IMR-90 (cell line): ENCODE measurements at places on chromosomes 12 and 14. TPM values are rescaled to one million over a fixed set of nuclear protein-coding genes. Genes with fewer than 3 reads are reported as not detected.

GRCh38 chr14:105416671-105417070 lies 3.0 kb upstream of the MTA1 start:
- no peak for DNase-seq

Gene PEBP1
- total RNA-seq: 129 and 137 TPM in 2 replicates

DNA sequence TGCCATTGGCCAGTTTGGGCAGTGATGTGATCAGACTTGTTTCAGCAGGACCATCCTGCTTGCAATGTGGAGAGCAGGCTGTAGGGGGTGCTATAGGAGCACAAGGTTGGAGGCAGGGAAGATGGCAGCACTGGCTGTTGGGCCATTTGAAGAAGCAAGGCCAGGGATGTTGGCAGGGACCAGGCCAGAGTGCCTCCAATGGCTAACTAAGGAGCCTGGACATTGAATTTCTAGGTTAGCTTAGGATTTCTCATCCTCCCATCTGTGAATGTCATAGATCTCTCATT lies 23.5 kb downstream of the FGF23 start:
- peak; percentile 8 for DNase-seq

Gene CNTN1
- total RNA-seq: 0.18 and 0.28 TPM in 2 replicates

DNA sequence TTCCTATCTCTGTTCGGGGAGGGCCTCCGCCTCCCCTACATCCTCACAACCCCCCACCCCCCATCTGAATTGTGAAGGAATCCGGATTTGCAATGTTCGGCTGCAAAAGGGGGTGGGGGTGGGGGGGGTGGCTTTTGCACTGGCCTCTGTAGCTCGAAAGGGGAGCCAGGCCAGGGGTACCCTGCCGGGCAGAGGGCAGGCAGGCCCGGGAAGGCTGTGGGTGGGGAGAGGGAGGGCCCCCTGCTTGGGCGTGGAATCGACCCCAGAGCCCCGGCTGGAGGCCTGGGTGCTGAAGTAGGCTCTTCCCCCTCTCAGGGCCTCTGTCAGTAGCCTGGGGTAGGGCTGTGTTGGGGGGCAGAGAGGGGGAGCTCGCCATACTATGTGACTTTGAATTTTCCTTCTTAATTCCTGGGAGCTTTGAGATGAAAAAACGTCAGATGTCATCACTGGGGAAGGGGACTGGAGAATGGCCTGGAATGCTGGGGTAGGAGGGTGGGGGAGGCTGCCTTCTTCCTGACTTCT lies 1.1 kb downstream of the LRP1 start:
- DNase-seq: no peak

Gene WNT5B
- 96.1 and 102 TPM in 2 replicates for total RNA-seq

DNA sequence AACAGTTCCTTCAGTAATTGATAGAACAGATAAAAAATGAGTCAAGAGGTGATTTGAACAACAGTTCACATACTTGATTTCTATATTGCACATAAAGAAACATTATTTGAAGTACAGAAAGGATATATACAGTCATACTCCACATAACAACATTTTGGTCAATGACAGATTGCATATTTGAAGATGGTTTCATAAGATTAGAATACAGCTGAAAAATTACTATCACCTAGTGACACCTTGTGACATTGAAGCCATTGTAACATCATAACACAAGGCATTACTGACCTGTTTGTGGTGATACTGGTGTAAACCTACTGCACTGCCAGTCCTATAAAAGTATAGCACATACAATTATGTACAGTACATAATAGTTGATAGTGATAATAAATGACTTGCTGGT lies 43.1 kb upstream of the ABCC9 start:
- DNase-seq: no peak

GRCh38 chr14:50085570-50086320 lies 30.6 kb downstream of the VCPKMT start:
- DNase-seq: peak; percentile 77

DNA sequence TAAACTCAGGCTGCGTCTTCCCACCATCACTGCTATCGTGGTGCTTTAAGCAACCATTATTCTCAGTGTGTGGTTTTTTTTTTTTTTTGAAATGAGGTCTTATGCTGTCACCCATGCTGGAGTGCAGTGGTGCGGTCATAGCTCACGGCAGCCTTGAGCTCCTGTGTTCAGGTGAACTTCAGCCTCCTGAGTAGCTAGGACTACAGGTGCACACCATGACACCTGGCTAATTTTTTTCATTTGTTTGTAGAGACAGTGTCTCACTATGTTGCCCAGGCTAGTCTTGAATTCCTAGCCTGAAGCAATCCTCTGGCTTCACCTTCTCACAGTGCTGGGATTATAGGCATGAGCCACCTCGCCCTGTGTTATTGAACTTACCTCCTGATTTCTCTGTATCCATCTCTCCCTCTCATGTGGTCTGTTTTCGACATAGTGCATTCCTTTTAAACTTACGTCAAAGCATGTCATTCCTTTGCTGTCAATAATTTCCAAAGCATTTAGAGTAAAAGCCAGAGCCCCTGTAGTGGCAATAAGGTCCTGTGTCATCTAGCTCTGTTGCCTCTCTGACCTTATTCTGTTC lies 255.5 kb downstream of the SNAPC1 start:
- no peak for DNase-seq

DNA sequence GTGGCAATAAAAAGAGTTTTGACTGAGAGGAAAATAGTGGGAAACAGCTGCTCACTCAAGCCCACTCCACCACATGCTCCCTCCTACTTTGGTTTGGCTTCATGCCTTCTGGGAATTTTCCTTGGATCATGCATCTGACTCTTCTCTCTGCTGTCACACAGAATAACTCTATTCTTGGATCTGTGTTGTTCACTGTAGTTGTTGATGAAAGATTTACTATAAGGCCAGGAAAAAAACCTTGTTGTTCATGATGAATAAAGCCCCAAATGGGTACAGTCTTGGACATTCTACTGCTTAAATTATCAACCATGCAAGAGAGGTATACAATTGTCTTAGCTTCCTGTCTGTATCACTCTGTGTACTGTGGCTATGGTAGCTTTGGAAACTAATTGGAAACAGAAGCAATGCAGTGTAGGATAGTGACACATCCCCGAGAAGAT lies 70.5 kb downstream of the TMX1 start:
- DNase-seq: peak; percentile 77

GRCh38 chr12:4133029-4133428 lies 140.5 kb upstream of the CCND2 start:
- no peak for DNase-seq

DNA sequence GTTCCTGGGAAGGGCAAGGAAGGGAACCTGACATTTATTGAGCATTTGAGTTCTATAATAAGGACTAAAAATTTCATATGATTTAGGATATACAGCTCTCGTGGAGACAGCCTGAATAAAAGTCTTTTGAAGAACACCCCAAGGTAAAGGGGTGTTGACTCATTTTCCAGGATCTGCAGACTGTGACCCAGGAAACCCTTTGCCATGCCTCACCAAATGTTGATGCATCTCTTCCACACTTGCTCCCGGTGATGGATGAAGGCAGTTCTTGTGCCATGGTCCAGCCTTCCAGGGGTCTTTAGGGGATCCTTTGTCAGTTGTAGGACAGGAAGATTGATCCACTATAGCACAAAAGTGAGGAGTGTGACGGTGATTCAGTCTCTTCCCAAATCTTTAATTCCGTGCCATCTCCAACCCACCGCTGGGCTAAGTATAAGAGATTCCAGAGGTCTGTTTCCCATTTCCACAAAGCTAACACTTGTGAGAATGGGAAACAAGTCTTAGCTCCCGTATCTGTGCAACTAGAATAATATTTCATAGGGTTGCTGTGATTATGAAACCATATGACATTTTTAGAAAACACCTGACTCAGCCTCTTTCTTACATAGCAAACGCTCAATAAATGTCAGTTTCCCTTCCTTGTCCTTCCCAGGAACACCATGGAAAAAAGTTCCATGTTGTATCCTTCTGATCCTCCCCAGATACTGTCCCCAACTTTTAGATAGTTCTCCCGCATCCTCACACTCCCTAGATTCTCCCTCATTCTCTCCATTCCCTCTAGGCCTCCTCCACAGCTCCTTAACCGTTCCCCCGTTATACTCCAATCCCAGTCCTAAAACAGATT lies 836 bp downstream of the AAAS start:
- no peak for DNase-seq

Gene GPX2
- total RNA-seq: not detected in 2 replicates

Gene ESPL1
- total RNA-seq: 5.6 and 6.5 TPM in 2 replicates

DNA sequence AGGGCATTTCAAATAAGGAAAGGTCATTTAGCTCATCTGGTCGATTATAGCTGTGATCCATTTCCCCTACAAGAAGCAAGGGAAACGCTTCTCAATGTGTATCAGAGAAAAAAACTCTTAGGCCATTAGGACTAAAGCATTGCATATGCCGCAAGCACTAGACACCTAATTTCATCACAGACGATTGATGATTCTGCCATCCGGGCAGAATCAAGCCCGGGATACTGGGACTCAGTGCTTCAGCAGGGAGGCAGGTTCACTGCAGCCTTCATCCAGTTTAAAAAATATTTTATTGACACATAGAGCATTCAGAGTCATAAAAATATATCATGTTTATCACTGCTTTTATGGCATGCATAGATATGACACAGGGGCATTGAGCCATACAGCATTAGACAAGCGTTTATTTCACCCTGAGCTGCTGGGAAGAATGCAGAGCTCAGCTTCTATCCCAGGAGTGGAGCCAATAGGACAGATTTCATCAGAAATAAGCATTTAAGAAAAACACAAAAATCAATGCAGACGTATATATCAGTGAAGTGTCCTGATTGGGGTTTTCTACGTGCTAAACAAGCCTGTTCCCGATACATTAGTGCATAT lies 806.9 kb downstream of the GALC start:
- DNase-seq: no peak

Gene PTCSC3
- not detected in 2 replicates for total RNA-seq

- no peak for DNase-seq
Observed at GRCh38 chr12:2140858-2141519, 88.2 kb downstream of the CACNA1C start.

- DNase-seq: no peak
Observed at GRCh38 chr12:53939141-53940108, 794 bp downstream of the HOXC13 start.

GRCh38 chr12:72133497-72134055 lies 138.6 kb upstream of the TRHDE start:
- DNase-seq: peak; percentile 1

- no peak for DNase-seq
Observed at GRCh38 chr12:9143929-9144729, 28.4 kb upstream of the A2M start.

Gene PRR4
- 0.72 and 0.83 TPM in 2 replicates for total RNA-seq

GRCh38 chr12:119807380-119807779 lies 69.7 kb downstream of the CIT start:
- DNase-seq: no peak

GRCh38 chr12:107549651-107550480 lies 135.7 kb upstream of the PWP1 start:
- no peak for DNase-seq

- DNase-seq: no peak
Observed at GRCh38 chr12:5798242-5799015, 146.6 kb downstream of the ANO2 start.

DNA sequence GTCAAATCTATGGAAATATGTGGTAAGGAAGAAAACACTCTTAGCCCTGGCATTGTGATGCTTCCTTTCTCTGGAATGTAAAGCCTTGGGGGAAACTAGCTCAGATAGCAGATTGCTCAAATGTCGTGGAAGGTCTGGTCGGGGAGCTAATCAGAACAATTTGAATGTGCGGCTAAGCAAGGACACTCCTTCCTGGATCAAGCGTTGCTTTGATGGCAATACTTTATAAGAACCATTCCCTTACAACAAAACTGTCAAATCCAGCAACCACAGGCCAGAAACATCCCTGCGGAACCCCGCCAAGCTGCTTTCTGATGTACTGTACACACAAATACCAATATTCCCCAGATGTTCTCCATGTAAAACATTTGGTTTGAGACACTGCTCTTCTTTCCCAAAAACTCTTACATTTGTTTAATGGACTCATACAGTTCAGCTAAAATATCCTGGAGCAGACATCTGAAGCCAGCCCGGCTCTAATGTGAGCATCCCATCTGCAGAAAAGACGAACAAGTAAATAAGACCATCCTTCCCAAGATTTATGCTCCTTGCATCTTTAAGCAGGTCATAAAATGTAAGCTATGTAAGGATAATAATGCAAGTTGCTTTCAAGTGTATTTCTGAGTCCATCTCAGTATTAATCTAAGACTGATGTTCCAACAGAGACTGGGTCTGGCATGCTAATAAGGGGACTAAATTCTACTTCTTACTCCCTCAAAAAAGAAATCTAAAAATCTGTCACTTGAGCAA lies 20.2 kb downstream of the NUAK1 start:
- no peak for DNase-seq

Gene CELA1
- total RNA-seq: not detected in 2 replicates

- DNase-seq: no peak
Observed at GRCh38 chr14:68622856-68623255, 170.0 kb downstream of the ZFP36L1 start.

GRCh38 chr12:4228122-4228580 lies 45.4 kb upstream of the CCND2 start:
- no peak for DNase-seq

- no peak for DNase-seq
Observed at GRCh38 chr14:101903111-101903561, 61.2 kb upstream of the DYNC1H1 start.

DNA sequence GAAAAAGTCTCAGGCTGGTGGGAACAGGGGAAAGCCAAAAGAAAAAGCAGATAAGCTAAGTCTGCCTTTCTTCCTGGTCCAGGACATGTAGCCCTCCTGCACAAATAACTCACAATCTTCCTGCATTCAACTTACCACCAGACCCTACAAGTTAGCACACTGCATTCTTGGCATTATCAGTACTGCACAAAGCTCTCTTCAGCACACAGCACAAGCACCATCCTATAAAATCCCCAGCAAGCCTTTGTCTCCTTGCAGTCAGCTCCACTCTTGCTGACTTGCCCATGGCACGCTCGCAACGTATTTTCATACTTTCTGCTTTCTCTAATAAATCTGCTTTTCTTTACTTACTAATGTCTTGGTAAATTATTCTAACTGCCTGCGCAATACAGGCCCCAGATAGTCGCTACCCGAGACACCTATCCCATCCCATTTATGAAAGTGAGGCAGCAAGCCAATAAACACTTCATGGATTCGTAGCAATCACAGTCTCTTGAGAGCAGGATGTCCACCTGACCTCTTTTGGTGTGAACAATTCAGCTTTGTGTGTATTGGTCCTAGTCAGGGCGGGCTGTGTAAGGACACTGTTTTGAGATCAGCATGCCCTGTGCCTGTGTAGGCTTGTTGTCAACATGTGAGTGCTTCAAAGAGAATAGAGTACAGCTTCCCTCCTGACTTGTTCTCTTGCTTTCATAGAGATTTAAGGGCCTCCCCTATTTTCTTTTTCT lies 49.0 kb downstream of the TMEM117 start:
- DNase-seq: no peak

- no peak for DNase-seq
Observed at GRCh38 chr12:91091916-91092715, 19.2 kb downstream of the LUM start.
